ENCODE measurements at places on chromosomes 16 and 17.
A peak's percentile ranks its signal among the peaks of the same experiment; 100 is the strongest.

DNA sequence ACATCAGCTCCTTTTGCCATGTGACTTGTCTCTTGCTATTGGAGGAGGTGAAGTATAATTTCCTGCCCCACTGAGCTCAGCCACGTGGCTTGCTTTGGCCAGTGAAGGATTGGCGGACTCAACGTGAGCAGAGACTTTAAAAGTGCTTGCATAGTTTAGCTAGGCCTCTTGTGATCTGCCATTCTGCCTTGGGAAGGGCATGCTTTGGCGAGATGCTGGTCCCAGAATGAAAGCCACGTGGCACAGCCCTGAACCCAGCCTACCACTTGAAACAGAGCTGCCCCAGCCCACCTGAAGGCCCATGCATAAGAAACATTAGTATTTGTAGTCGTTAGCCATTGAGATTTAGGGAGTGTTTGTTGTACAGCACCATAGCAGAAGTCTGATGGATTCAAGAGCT lies 148.2 kb downstream of the TMEM132E start:
- no peak for DNase-seq

- peak; percentile 78 for DNase-seq
These were observed 10.0 kb upstream of the NAGLU start for GRCh38 chr17:42526031-42526444.

DNA sequence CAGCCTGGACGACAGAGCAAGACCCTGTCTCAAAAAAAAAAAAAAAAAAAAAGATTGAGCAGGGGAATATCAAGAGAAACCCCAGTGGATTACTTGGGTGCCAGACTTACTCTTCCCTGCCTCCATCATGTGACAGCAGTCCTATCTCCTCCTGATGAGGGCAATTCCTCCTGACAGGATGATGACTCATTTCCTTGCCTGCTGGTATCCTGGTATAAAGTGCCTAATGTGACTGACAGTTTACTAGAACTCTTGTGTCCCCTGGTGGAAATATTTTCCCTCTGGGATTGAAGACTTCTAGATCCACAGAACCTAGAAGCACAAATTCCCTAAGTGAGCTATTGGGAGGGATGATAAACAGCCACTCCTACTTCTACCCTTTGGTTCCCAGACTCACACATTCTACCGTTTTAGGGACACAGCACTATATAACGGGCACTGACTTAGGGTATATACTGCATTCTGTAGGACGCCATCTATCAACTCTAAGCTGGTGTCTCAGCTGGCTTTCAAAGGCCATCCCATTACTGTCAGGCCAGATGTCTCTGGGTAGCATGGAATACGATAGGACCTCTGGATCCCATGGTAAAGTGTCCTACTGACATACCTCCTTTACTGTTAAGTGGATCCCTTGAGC lies 114.6 kb upstream of the MED13 start:
- DNase-seq, result no peak

DNA sequence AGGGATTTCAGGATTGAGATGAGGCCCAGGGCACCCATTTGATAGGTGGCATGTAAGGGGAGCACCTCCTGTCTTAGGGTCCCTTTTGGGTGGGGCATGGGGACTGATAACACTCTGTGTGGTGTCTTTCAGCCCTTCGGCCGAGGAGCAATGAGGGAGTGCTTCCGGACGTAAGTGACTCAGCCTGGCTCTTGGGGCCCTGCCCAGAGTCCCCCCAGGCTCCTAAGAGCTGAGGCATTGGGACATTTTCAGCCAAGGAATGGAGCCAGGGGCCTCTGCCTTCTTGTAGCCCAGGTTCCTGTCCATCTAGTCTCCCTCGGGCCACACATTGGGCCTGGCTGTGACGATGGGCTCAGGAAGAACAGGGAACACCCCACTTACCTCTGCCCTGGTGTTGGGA lies 44.4 kb downstream of the EEF2K start:
- DNase-seq, result peak; percentile 86

- DNase-seq, result no peak
These were observed 19.4 kb upstream of the ATP5MC1 start for GRCh38 chr17:48873209-48873608.
